ENCODE measurements at places on chromosomes 2 and 18. TPM values are rescaled to one million over a fixed set of nuclear protein-coding genes. Genes with fewer than 3 reads are reported as not detected.

FNDC4 gene
- total RNA-seq: 9.6 TPM

COL4A3 gene
- 0.32 TPM for total RNA-seq

TMEM37 gene
- total RNA-seq: 0.40 TPM

AMER3 gene
- not detected for total RNA-seq

SLC38A11 gene
- total RNA-seq: not detected

PLA2R1 gene
- 78.9 TPM for total RNA-seq

Data from osteocyte (in vitro differentiated cells).